Mesangial cell (primary cell): ENCODE measurements at places on chromosomes 6 and 20. TPM values are rescaled to one million over a fixed set of nuclear protein-coding genes. Genes with fewer than 3 reads are reported as not detected.

Gene PREX1
- 1.1 and 3.9 TPM in 2 replicates for total RNA-seq

Gene CALHM6
- 1.6 and 2.6 TPM in 2 replicates for total RNA-seq

Gene SLC26A8
- total RNA-seq = 0.49 TPM in 1 of 2 replicates, not detected in the other

Gene PRPH2
- total RNA-seq = 0.33 and 0.51 TPM in 2 replicates

Gene PPT2
- 23.1 and 37.3 TPM in 2 replicates for total RNA-seq

Gene SLCO4A1
- 2.2 and 10.6 TPM in 2 replicates for total RNA-seq

Gene MACROD2
- 0.49 and 1.4 TPM in 2 replicates for total RNA-seq

Gene TRAPPC3L
- total RNA-seq = not detected in 2 replicates

Gene SYCP2L
- total RNA-seq = 0.33 and 0.38 TPM in 2 replicates

Gene ACTL10
- total RNA-seq = 0.98 and 1.5 TPM in 2 replicates

Gene GFRA4
- not detected in 2 replicates for total RNA-seq

Gene CD24
- total RNA-seq = 214 and 1,378 TPM in 2 replicates

Gene SEC23B
- 41.1 and 44.4 TPM in 2 replicates for total RNA-seq

Gene ZSCAN23
- 0.65 and 7.4 TPM in 2 replicates for total RNA-seq

Gene TNXB
- total RNA-seq = 0.16 and 0.51 TPM in 2 replicates
